ENCODE measurements at places on chromosomes 2 and 18.

- no peak for DNase-seq
Measured at GRCh38 chr2:1738646-1739302, 5.5 kb downstream of the PXDN start.

DNA sequence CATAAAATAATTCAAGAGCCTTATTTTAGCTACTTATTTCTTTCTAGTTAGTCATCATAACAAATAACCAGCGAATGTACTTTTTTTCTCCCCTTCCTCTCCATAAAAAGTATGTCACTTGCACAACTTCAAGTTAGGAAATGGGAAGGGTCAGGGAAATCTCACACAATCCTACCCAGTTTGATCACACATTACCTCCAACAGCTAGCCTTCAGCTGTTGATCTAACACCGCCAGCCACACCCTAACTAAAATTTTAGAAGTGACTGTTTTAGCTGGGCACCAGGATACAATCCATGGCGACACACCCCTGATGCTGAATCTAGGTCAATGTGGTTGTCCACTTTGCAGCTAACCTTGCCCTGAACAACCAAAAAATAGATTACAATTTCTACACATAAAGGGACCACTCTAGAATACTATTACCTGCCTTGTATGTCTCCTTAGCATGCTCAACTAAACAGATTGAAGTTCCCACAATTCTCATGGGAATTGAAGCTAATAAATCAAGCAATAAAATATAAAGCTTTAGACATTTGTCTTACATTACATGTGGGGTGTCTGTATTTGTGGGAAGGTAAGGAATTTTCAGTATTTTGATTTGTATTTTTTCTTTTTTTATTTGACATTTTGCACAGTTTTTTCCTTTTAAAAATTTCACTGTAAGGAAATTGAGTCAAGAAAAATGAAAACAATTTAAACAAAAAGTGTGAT is 7.3 kb upstream of the COL3A1 start:
- DNase-seq = no peak

DNA sequence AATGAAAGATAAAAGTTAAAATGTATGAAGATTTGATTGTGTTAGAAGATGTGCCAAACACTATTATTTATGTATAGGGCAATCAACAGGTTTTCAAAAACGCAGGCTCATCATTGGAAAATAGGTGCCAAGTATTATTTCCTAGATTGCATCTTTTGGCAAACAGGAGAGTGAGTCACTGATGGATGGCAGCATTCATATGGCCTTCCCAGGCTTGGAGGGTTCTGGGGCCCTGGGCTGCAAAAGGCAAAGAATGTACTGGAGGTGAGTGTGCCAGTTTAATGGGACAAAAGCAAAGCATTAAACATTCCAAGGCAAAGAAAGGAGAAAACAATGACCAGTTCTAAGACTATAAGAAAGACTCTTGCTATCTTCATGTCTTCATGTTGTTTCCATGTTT is 379.4 kb downstream of the RIT2 start:
- no peak for DNase-seq

GRCh38 chr2:30548386-30548785 is 101.3 kb downstream of the LCLAT1 start:
- no peak for DNase-seq

DNA sequence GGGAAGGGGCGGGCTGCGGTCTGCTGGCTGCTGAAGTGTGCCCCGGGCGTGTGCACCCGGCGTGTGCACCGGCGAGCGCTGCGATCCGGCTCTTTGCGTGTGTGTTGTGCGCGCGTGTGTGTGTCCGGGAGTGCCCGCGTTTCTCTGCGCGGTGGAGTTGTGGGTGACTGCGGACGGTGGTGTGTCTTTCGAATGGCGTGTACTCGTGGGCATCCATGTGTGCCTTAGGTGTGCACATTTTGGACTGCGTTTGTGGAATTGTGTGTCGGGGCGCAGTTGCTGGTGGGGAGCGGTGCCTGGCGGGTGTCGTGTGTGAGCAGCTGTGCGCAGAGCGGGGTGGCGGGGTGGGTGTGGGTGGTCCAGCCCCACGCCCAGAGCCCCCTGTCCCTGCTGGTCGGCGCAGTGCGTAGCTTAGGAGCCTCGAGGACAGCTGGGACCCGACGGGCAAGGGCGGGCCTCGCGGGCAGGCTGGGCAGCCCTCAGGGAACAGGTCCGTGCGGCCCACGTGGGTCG is 533 bp downstream of the HPCAL1 start:
- no peak for DNase-seq

GRCh38 chr2:112541315-112542122 is 746 bp upstream of the POLR1B start:
- DNase-seq = peak; percentile 55
